ENCODE measurements at places on chromosomes 2 and 18. TPM values are rescaled to one million over a fixed set of nuclear protein-coding genes. Genes with fewer than 3 reads are reported as not detected.

KLHL41 gene
- total RNA-seq = 2.6 TPM

SRD5A2 gene
- total RNA-seq = 0.18 TPM

GPR45 gene
- total RNA-seq = 1.5 TPM

LYG2 gene
- not detected for total RNA-seq

KLHL29 gene
- 34.0 TPM for total RNA-seq

ZNF521 gene
- 130 TPM for total RNA-seq

DCC gene
- 66.4 TPM for total RNA-seq

DNA sequence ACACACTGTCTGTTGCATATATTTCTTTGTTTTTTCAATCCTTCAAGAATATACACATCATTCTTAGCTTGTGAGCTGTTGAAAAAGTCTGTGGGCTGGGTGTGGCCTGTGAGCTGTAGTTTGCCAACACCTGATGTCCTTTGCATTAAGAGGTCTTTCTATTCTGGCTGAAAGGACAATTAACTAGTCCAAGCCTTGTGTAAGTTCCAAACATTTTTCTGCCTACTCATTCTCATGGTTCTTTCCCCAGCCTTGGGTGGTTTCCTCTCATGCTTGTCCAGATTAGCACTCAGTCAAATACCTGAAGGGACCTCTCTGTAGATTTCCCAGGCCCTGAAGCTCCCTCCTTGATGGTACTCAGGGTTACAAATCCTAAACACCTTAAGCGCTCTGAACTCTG, 57.8 kb upstream of the NABP1 start:
- no peak for DNase-seq

GRCh38 chr2:5315041-5315440, 377.1 kb upstream of the SOX11 start:
- DNase-seq = no peak

- no peak for DNase-seq
Measured at GRCh38 chr18:8970843-8971242, 131.7 kb upstream of the NDUFV2 start.

- no peak for DNase-seq
Measured at GRCh38 chr18:29041976-29042375, 865.0 kb upstream of the CDH2 start.

GRCh38 chr2:72028351-72028995, 119.2 kb downstream of the CYP26B1 start:
- DNase-seq = no peak

DNA sequence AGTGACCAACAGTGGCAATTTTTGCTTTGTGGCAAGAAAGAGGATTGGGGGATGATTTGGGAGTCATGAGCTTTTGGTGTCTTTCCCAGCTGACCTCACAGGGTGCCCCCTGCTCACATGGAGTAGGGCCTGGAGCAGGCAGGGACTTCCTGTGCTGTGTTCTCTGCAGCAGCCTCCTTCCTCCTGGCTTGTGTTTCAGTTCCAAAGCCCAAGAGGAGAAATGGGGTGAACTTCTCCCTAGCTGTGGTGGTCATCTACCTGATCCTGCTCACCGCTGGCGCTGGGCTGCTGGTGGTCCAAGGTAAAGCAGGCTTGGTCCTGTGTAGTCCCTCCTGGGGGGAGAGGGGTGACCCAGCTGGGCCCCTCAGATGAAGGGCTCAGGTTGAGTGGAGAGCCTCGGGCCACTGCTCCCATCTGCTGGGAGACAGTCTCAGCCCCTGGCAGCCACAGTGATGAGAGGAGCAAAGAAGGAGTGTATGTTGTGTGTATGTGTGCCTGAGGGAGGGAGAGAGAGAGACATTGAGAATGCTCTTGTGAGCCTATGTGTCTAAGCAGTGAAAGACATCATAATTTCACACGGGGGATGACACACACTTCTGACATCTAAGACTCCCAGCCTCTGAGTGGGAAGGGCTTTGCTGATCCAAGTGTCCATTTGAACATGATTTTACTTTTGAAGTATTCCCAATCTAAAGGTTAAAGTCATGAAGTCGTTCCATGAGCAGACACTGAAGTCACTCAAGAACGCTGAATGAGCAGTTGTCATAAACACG, 27.2 kb downstream of the MARCO start:
- DNase-seq = no peak

GRCh38 chr2:121974897-121975661, 219.6 kb downstream of the TSN start:
- DNase-seq = peak; percentile 57

- DNase-seq = no peak
Measured at GRCh38 chr2:191851158-191851557, 4.3 kb upstream of the CAVIN2 start.

DNA sequence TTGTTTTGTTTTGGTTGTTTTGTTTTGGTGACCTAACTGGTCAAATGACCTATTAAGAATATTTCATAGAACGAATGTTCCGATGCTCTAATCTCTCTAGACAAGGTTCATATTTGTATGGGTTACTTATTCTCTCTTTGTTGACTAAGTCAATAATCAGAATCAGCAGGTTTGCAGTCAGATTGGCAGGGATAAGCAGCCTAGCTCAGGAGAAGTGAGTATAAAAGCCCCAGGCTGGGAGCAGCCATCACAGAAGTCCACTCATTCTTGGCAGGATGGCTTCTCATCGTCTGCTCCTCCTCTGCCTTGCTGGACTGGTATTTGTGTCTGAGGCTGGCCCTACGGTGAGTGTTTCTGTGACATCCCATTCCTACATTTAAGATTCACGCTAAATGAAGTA, at the start of gene TTR:
TSS of gene TTR (plus strand) at position 250 of the 400 bp plus-strand sequence. CDS start at position 276, 26 bp downstream.
- no peak for DNase-seq

GRCh38 chr18:28167835-28168349, 9.0 kb downstream of the CDH2 start:
- no peak for DNase-seq

GRCh38 chr18:8471372-8471771, 137.9 kb upstream of the RAB12 start:
- DNase-seq = no peak

GRCh38 chr2:207692206-207693065, 19.0 kb upstream of the CCNYL1 start:
- no peak for DNase-seq

DNA sequence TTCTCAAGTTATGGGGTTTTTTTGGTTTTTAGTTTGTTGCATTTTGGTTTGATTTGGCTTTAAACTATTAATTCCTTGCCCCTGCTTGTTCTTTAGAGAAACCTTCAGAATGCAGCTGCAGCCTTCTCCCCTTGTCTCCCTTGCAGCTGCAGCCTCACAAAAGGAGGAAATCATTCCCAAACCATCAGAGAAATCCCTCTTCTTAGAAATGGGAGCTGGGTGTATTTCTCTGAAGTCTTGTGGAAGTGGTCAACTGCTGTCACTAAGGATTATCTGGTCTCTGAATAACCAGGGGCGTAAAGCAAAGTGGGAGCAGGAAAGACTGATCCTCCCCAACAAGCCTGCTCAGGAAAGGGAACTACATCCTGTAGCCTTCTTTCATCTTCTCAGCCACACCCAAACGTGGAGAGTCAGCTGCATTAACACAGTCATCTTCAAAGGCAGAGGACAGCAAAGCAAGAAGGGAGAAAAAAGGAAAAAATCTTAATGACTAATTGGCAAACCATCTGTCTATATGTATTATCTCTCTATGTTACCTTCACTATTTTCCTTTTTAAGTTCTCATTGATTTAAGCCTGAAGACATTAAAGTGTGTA, 1834.1 kb upstream of the PIK3C3 start:
- no peak for DNase-seq

- DNase-seq = no peak
Measured at GRCh38 chr18:52341103-52341432, 1.1 kb downstream of the DCC start.

DNA sequence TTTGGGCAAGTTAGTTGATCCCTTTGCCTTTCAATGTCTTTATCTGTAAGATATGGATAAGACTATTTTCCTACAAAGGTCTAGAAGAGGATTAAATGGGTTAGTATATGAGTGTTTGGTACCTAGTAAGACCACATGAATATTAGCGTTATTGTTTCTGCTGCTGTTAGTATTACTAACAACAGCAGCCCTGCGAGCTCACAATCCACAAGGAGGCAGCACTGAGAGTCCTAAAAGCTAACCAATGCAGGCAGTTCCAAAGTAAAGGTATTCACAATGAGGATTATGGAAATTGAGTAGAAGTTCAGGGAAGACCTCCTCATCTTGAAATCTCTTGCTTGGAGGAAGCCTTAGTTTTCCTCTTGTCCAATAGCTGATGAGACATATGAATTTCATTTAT, 248.9 kb downstream of the TDRD15 start:
- no peak for DNase-seq

DNA sequence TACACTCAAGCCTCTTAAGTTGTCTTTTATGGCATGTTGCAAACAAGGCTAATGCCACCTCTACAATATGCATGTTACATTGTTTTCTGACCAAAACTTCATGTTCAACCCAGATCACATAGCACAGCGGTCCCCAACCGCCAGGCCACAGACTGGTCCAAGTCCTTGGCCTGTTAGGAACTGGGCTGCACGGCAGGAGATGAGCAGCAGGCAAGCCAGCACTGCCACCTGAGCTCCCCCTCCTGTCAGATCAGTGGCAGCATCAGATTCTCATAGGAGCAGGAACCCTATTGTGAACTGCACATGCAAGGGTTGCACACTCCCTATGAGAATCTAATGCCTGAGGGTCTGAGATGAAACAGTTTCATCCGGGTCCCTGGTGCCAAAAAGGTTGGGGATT, 324.8 kb upstream of the CHAC2 start:
- no peak for DNase-seq

DNA sequence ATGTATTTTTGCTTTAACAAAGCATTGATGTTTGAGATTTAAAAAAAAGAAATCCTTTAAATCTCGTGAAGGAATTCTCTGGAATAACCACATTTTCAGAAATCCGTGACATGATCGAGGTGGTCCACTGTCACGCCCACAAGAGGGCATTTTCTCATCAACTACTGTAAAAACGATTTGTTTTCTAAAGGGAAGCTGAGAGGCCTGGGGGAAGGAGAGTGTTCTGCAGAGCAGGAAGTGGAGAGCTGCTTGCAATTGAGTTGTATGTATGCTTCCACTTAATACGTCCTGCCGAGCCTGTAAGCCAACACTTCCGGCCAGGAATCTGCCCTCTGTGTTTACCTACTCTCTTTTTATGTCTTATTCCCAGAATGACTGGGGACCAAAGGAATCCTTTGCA, 19.4 kb downstream of the KLHL29 start:
- no peak for DNase-seq

GRCh38 chr2:235968616-235969324, 199.4 kb downstream of the GBX2 start:
- DNase-seq = peak; percentile 27

DNA sequence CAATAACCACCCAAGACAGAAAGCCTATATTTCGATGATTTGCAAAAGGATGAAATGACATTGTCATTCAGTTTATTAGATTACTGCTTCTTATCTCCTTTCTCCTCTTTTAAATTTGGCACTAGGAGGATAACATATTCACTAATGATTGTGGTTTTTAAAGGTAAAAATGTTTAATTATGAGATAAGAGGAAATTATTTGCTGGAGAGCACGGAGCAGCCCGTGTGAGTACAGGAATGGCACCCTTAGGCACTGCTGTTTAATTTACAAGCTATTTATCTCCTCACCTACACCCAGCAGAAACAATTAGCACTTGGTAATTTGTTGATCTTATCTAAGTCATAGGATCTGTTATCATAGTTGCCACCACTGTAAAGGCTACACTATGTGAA, 87.4 kb upstream of the SP3 start:
- DNase-seq = no peak

DNA sequence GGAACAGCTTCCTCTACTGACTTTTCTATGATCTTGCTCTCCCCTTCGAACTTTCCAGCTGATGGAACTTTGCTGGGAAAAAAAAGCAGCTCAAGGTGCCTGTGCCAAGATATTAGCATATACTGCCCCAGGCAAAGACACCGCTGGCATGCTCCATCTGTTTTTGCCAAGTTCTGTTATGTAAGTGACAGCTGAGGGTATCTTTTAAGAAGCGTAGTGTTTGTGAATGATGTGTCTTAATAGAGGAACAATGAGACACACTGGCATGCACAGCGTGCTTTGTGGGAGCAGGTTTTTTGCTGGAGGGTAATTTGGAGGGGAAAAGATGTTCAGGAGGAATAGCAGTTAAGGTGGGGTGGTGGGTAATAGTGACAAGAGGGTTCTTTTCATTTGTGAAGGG, 47.8 kb downstream of the SLC4A3 start:
- DNase-seq = no peak

- no peak for DNase-seq
Measured at GRCh38 chr18:54776282-54776977, 51.8 kb upstream of the RAB27B start.

- DNase-seq = no peak
Measured at GRCh38 chr2:113039158-113039557, 13.5 kb downstream of the IL36B start.

DNA sequence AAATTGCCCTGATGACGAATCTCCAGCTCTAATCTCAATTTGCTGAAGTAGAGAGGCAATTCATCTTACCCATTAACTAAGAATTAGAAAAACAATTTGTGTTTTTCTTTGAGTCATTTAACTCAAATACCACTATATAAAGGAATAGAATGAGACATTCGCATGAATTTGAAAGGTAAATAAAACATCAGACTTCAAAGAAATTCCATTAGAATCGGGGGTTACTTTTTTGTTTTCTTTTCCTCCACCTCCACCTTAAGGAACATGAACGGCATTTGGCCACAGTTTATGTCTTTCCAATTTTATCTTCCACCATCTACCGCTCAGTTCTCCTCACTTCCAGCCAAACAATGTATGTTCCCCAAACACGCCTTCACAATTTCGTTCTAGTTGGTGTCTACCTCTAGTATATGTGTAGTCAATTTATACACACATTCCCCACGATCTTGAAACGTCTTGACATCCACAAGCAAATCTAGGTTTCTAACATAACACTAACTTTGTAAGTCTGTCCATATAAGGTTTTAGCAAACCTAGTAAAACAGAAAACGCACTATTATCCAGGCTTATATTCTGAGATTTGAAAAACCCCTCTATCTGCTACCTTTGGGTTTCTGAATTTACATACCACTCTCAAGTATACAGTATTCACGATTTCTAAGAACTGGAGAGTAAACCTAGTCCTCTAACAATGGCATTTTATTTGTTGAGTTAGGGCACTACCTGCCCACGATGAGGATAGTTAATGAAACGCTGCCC, 1.2 kb upstream of the SMCHD1 start:
- DNase-seq = peak; percentile 5

- DNase-seq = no peak
Measured at GRCh38 chr2:16171425-16171920, 231.1 kb downstream of the MYCN start.

DNA sequence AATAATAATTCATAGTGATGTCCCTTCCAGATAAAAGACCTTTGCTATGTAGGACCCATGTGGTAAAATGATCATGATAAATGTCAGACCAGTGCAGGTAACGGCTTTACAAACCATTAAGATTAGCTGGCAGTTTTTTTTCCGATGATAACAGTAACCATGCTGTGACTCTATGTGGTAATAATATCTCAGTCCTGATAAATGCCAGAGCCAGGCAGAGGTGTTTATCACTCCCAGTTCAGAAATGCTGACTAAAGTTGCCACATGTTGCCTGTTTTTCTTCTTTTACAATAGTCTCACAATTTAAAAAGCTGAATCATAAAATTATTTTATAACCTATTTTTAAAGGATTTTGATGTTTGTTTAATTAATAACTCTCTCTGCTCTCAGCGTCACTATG, 565.1 kb downstream of the ARHGAP15 start:
- DNase-seq = no peak
